Stomach (tissue), 19 donors: ENCODE measurements at places on chromosomes 6 and 20. TPM values are rescaled to one million over a fixed set of nuclear protein-coding genes. Genes with fewer than 3 reads are reported as not detected.

CNR1 gene
- polyA plus RNA-seq: 0.98 TPM

PABPC1L gene
- polyA plus RNA-seq: 38.9 TPM

CTCFL gene
- polyA plus RNA-seq: not detected

DNA sequence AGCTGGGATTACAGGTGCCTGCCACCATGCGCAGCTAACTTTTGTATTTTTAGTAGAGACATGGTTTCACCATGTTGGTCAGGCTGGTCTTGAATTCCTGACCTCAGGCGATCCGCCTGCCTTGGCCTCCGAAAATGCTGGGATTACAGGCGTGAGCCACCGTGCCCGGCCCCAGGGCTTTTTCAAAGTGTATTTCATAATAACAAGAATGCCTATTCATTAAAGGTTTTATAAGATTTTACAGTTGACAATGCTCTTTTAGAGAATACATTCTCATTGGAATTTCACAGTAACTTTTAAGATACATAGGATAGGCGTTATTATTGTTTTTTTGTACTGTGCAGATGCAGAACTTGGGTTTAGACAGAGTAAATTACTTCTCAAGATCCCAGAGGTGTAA, 52.6 kb upstream of the PTPRK start:
- H3K36me3 ChIP-seq: no peaks in the 10 kb centered on the region
- H3K4me1 ChIP-seq: no peaks in the 10 kb centered on the region
- no peak overlapping the region for H3K27ac ChIP-seq
- no peaks in the 10 kb centered on the region for H3K27me3 ChIP-seq
- H3K4me3 ChIP-seq: no peak overlapping the region

MDFI gene
- 17.2 TPM for polyA plus RNA-seq

DNA sequence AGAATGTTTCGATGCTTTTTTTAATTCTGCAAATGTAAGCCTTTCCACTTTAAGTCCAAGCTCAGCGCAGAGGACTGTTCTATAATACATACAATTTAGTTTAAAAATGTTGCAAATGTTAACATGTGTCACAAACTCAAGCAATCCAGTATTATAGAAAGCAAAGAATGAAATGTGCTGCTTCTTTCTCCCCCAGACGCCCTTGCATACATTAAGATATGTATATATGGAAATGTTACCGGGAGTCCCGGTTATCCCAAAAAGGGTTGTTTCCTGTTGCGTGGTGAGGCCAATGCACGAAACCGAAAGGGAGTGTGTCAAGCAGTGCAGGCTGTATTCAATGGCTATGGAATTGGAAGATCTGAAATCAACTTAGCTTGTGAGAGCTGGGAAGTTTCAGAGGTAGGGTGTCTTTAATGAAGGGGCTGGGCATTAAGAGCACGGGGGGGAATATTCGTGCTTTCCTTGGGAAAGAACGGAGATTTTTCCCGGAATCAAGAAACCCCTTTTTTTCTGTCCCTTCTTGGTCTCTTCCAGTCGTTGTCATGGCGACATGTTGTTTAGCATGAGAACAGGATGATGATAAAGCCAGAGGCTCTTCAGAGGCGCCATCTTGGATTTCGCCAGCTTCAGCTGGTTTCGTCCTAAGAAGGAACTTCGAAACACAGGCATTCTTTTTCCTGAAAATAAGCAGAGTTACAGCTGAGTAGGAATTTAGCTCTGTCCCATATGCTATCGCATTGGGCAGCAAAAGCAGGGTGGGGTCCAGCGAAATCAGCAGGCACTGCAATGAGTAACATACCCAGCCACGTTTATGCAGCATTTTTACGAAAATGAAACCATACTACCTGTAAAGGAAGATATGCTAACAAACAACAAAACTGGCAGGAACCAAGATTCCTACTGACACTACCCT, 10.1 kb upstream of the NQO2 start:
- no peaks in the 10 kb centered on the region for H3K27me3 ChIP-seq
- DNase-seq: peak; percentile 98
- peak overlapping the region; percentile 92 for H3K27ac ChIP-seq
- H3K4me3 ChIP-seq: peak overlapping the region; percentile 78
- no peaks in the 10 kb centered on the region for H3K36me3 ChIP-seq

SMIM28 gene
- polyA plus RNA-seq: not detected

TMEM14C gene
- polyA plus RNA-seq: 119 TPM

GRCh38 chr20:56554869-56555268, 21.8 kb downstream of the FAM209B start:
- H3K4me3 ChIP-seq: no peak overlapping the region
- H3K27me3 ChIP-seq: no peaks in the 10 kb centered on the region
- no peaks in the 10 kb centered on the region for H3K4me1 ChIP-seq
- no peaks in the 10 kb centered on the region for H3K36me3 ChIP-seq

PREX1 gene
- 5.2 TPM for polyA plus RNA-seq

- H3K4me3 ChIP-seq: no peak overlapping the region
- H3K36me3 ChIP-seq: no peaks in the 10 kb centered on the region
- no peaks in the 10 kb centered on the region for H3K27me3 ChIP-seq
- DNase-seq: no peak
- H3K4me1 ChIP-seq: no peaks in the 10 kb centered on the region
Observed at GRCh38 chr6:165487347-165487746, 175.7 kb downstream of the PDE10A start.

LY6G6C gene
- not detected for polyA plus RNA-seq
